Ovary (tissue), 10 donors: ENCODE measurements at places on chromosomes 7 and 10.

DNA sequence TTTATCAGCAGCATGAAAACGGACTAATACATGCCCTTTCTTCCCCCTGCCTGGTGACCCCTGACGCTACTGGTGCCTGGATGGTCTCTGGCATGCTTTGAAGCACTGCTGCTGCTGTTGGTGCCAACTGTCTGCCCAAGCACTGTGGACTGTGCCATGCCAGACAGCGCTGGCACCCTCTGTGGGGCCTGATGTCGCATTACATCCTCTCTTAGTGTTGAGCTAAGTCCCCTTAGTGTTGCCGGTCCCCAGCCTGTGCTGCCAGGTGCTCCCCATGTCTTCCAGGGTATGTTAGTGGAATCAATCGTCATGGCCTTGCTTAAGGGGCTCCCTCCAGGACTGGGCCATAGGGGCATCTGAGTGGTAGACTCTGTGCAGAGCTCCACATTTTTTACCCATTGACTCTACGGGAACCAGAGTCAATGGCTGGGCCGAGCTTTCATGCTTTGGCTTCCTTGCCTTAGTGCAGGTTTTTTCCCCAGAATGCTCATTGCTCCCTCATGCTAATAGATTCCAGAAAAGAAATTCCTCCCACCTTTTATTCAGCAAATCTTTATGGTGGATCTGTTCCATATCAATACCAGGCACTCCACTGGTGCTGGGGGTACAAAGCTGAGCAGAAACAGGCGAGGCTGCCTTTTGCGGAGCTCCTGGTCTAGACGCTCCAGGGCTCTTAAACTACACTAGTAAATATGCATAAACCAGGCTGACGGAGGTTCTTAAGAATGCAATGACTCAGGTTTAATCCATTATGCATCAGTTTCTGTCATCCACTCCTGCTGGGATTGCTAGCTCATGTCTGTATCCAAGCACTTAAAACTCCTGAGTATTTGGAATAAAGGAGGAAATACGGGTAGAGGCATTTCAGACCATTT, 21.8 kb upstream of the MRC1 start:
- no peaks in the 10 kb centered on the region for H3K36me3 ChIP-seq
- DNase-seq, result no peak
- no peak overlapping the region for H3K27ac ChIP-seq
- H3K27me3 ChIP-seq, result no peaks in the 10 kb centered on the region
- no peak overlapping the region for H3K4me3 ChIP-seq

- H3K36me3 ChIP-seq, result no peaks in the 10 kb centered on the region
- no peaks in the 10 kb centered on the region for H3K27me3 ChIP-seq
- H3K4me3 ChIP-seq, result no peak overlapping the region
- H3K27ac ChIP-seq, result no peak overlapping the region
- no peaks in the 10 kb centered on the region for H3K4me1 ChIP-seq
Observed at GRCh38 chr10:96345222-96345621, 13.6 kb downstream of the OPALIN start.

DNA sequence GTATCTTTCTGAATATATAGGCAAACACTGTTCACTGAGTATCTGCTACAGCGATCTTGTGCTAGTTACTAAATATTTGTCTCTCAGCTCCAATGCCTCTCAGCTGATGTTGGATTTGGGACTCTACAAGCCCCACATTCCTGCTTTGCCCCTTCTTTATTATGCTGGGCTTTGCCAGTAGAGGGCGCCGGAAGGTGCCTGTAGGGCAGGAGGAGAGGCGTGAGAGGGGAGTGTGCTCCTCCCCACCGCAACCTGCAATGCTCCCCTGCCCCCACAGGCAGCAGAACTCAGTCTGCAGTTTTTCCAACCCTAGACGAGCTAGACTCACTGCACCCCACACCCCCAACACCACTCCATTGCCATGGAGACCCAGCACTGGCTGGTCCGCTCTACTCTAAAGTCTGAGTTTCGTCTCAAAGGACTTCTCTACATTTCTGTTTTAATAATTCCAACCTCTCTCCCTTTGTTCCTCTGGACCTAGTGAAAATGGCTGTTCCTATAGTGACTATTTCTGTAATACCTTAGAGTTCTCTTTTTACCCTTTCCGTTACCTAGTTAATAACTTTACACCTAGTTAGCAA, 337.6 kb downstream of the CCSER2 start:
- no peaks in the 10 kb centered on the region for H3K27me3 ChIP-seq
- H3K27ac ChIP-seq, result no peak overlapping the region
- H3K4me3 ChIP-seq, result no peak overlapping the region
- H3K36me3 ChIP-seq, result no peaks in the 10 kb centered on the region
- no peaks in the 10 kb centered on the region for H3K4me1 ChIP-seq

GRCh38 chr7:115642194-115642593, 388.4 kb downstream of the TFEC start:
- H3K27me3 ChIP-seq, result no peaks in the 10 kb centered on the region
- no peaks in the 10 kb centered on the region for H3K4me1 ChIP-seq
- H3K4me3 ChIP-seq, result no peak overlapping the region
- no peak for DNase-seq
- no peak overlapping the region for H3K27ac ChIP-seq
- no peaks in the 10 kb centered on the region for H3K36me3 ChIP-seq

- no peaks in the 10 kb centered on the region for H3K27me3 ChIP-seq
- H3K4me3 ChIP-seq, result no peak overlapping the region
- H3K4me1 ChIP-seq, result no peaks in the 10 kb centered on the region
- H3K27ac ChIP-seq, result no peak overlapping the region
- no peaks in the 10 kb centered on the region for H3K36me3 ChIP-seq
- DNase-seq, result no peak
Observed at GRCh38 chr10:102196893-102197292, 29.2 kb upstream of the ELOVL3 start.

GRCh38 chr10:7311218-7311849, 99.5 kb downstream of the SFMBT2 start:
- no peak overlapping the region for H3K4me3 ChIP-seq
- peaks cover 3% of the 10 kb centered on the region for H3K4me1 ChIP-seq
- DNase-seq, result no peak
- H3K27me3 ChIP-seq, result no peaks in the 10 kb centered on the region
- no peak overlapping the region for H3K27ac ChIP-seq

- H3K36me3 ChIP-seq, result no peaks in the 10 kb centered on the region
- no peaks in the 10 kb centered on the region for H3K27me3 ChIP-seq
- DNase-seq, result no peak
Observed at GRCh38 chr7:22142572-22142971, 196.9 kb upstream of the CDCA7L start.

GRCh38 chr10:36194276-36194675, 552.2 kb upstream of the FZD8 start:
- no peaks in the 10 kb centered on the region for H3K27me3 ChIP-seq
- no peak overlapping the region for H3K27ac ChIP-seq
- DNase-seq, result no peak
- H3K36me3 ChIP-seq, result no peaks in the 10 kb centered on the region

- H3K4me1 ChIP-seq, result no peaks in the 10 kb centered on the region
- H3K27me3 ChIP-seq, result no peaks in the 10 kb centered on the region
- no peaks in the 10 kb centered on the region for H3K36me3 ChIP-seq
- no peak overlapping the region for H3K27ac ChIP-seq
- DNase-seq, result no peak
- H3K4me3 ChIP-seq, result no peak overlapping the region
Observed at GRCh38 chr10:116857156-116857555, 7.9 kb downstream of the ENO4 start.

DNA sequence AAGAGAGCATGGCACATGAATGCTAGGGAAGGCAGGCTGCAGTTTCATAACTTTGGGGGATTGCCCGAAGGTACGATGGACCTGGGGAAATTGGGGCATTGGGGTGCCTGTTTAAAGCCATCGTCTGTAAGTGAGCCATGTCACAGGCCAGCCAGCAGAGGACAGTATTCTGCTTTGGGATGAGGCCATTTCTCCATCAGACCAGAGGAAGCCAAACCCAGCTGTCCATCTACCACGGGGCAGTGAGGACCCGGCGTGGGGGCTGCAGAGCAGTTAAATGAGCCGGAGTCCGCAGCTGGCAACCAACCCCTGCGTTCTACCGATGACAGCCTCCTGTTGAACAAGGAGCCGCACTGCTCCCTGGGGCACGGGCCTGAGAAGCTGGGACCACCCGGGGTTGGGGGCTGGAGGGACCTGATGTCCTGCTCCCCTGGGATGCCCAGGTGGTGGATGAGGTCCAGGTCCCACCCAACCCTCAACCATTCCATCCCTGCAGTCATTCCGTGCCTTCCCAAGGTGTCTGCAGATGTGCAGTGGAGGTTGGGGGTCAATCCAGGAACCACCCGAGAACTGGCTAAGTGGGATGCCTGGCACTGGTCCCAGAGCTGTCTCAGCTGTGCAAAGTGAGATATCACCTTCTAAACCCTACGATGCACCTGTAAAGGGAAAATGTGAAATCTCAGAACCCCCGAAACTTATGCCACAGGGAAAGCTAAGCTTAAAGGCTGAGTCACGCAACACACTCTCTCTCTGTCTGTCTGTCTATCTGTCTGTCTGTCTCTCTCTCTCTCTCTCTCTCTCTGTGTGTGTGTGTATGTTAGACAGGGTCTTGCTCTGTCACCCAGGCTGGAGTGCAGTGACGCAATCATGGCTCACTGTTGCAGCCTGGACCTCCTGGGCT, 12.1 kb upstream of the RHBDD2 start:
- no peaks in the 10 kb centered on the region for H3K36me3 ChIP-seq
- H3K27me3 ChIP-seq, result no peaks in the 10 kb centered on the region
- no peak overlapping the region for H3K27ac ChIP-seq
- peak; percentile 66 for DNase-seq
- peaks cover 6% of the 10 kb centered on the region for H3K4me1 ChIP-seq

DNA sequence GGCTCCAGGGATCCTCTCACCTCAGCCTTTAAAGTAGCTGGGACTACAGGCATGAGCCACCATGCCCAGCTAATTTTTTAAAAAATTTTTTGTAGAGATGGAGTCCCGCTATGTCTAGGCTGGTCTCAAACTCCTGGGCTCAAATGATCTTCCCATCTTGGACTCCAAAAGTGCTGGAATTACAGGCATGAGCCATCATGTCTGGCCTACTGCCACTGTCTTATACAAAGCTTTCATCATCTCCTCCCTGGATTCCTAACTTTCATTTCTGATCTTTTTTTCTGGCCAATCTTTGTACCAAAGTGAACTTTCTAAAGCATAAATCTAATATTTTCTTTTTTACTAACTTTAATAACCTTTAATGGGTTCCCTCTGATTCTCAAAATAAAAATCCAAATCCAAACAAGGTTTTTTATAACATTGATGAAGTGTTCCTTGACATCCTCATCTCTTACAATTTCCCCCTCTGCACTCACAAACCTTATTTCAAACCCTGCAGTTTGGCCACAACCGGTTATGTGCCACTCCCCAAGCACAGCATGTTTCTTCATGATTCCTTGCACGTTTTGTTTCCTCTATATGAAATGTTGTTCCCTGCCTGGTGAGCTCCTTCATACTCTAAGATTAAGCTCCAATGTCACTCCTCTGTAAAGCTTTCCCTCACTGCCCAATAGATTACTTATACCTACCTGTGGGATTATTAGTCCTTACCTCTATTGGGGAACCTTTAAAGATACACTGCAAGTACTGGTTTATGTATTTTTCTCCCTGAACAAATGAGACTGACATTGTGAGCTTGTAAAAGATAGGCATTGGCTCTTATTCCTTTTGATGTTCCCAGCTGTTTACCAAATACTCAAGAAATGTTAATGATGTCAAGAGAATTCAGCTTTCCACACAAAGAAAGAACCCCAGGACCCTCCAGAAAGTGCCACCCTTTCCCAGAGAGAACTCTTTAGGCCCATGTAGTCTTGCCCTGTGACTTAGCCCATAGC, 101.7 kb downstream of the HOXA1 start:
- no peak overlapping the region for H3K4me3 ChIP-seq
- no peaks in the 10 kb centered on the region for H3K36me3 ChIP-seq
- no peak overlapping the region for H3K27ac ChIP-seq
- no peaks in the 10 kb centered on the region for H3K4me1 ChIP-seq
- no peaks in the 10 kb centered on the region for H3K27me3 ChIP-seq

GRCh38 chr10:9545073-9545472, 1472.6 kb upstream of the CELF2 start:
- no peaks in the 10 kb centered on the region for H3K36me3 ChIP-seq
- DNase-seq, result no peak
- H3K4me1 ChIP-seq, result no peaks in the 10 kb centered on the region
- no peak overlapping the region for H3K4me3 ChIP-seq
- no peaks in the 10 kb centered on the region for H3K27me3 ChIP-seq
- H3K27ac ChIP-seq, result no peak overlapping the region

GRCh38 chr10:108663587-108663986, 1259.7 kb downstream of the XPNPEP1 start:
- H3K36me3 ChIP-seq, result no peaks in the 10 kb centered on the region
- no peak overlapping the region for H3K4me3 ChIP-seq
- H3K27ac ChIP-seq, result no peak overlapping the region
- H3K27me3 ChIP-seq, result no peaks in the 10 kb centered on the region
- no peaks in the 10 kb centered on the region for H3K4me1 ChIP-seq
- no peak for DNase-seq

GRCh38 chr10:62005687-62006086, 104.2 kb downstream of the ARID5B start:
- H3K27me3 ChIP-seq, result no peaks in the 10 kb centered on the region
- H3K36me3 ChIP-seq, result no peaks in the 10 kb centered on the region
- H3K4me1 ChIP-seq, result no peaks in the 10 kb centered on the region
- no peak for DNase-seq
- H3K27ac ChIP-seq, result no peak overlapping the region

GRCh38 chr7:30738026-30738915, 13.7 kb upstream of the INMT start:
- H3K4me3 ChIP-seq, result no peak overlapping the region
- no peaks in the 10 kb centered on the region for H3K4me1 ChIP-seq
- H3K27ac ChIP-seq, result no peak overlapping the region
- H3K27me3 ChIP-seq, result no peaks in the 10 kb centered on the region

DNA sequence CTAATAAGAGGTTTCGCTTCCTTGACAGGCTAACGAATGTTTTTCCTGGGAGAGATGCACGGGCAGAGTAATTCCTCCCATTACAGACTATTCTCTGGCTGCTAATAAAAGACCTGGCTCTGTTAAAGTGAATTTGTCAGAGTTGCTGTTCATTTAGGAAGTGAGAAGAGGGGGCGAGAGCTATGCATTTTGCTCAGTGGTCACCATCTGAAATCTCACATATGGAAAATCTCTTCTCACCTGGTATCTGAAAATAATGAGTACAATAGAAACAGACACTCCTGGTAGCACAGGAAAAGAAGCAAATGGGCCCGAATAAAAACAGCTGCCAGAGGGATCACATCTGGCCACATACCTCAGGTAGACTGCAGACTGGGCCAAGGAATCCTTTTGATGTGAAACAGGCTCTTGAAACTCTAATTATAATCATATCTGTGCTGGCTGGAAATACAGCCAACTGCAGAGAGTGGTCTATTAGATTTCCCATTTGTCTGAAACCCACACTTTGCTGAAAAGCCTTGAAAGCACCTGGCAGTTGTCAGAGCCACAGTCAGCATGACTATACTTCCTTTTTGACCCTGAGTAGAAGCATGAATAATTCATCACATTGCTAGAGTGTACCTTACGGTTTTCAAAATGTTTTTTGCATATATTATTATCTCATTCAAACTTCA, 33.6 kb downstream of the AOAH start:
- H3K4me3 ChIP-seq, result no peak overlapping the region
- H3K36me3 ChIP-seq, result no peaks in the 10 kb centered on the region
- H3K4me1 ChIP-seq, result no peaks in the 10 kb centered on the region

- no peaks in the 10 kb centered on the region for H3K36me3 ChIP-seq
- H3K4me1 ChIP-seq, result no peaks in the 10 kb centered on the region
- H3K4me3 ChIP-seq, result no peak overlapping the region
- DNase-seq, result no peak
- H3K27me3 ChIP-seq, result no peaks in the 10 kb centered on the region
Observed at GRCh38 chr10:24756283-24756682, 32.6 kb upstream of the ARHGAP21 start.

- H3K36me3 ChIP-seq, result no peaks in the 10 kb centered on the region
- no peaks in the 10 kb centered on the region for H3K4me1 ChIP-seq
- no peak overlapping the region for H3K27ac ChIP-seq
- no peak for DNase-seq
- H3K27me3 ChIP-seq, result no peaks in the 10 kb centered on the region
Observed at GRCh38 chr10:123038782-123039631, 30.2 kb downstream of the ACADSB start.
